ENCODE measurements at places on chromosomes 13 and 19. TPM values are rescaled to one million over a fixed set of nuclear protein-coding genes. Genes with fewer than 3 reads are reported as not detected.

The LPAR2 gene
- 3.1 TPM for total RNA-seq

The RASGRP4 gene
- total RNA-seq, result not detected

The TNNI3 gene
- 9.2 TPM for total RNA-seq

The IZUMO2 gene
- not detected for total RNA-seq

The LIG1 gene
- total RNA-seq, result 70.2 TPM

The C19orf81 gene
- 11.5 TPM for total RNA-seq

The KLF2 gene
- total RNA-seq, result 26.8 TPM

The SSC5D gene
- total RNA-seq, result 0.45 TPM

The C1QTNF9 gene
- not detected for total RNA-seq

The TSPAN16 gene
- not detected for total RNA-seq

The GRAMD1A gene
- 149 TPM for total RNA-seq

The MRI1 gene
- total RNA-seq, result 16.1 TPM

The ARMC6 gene
- 30.3 TPM for total RNA-seq
